ENCODE measurements at places on chromosomes 3 and 15.

- DNase-seq: no peak
Observed at GRCh38 chr3:121488628-121489027, 57.2 kb downstream of the POLQ start.

- peak; percentile 7 for DNase-seq
Observed at GRCh38 chr3:8709801-8710507, 23.6 kb upstream of the CAV3 start.

- no peak for DNase-seq
Observed at GRCh38 chr3:159751752-159752151, 236.9 kb upstream of the IL12A start.

DNA sequence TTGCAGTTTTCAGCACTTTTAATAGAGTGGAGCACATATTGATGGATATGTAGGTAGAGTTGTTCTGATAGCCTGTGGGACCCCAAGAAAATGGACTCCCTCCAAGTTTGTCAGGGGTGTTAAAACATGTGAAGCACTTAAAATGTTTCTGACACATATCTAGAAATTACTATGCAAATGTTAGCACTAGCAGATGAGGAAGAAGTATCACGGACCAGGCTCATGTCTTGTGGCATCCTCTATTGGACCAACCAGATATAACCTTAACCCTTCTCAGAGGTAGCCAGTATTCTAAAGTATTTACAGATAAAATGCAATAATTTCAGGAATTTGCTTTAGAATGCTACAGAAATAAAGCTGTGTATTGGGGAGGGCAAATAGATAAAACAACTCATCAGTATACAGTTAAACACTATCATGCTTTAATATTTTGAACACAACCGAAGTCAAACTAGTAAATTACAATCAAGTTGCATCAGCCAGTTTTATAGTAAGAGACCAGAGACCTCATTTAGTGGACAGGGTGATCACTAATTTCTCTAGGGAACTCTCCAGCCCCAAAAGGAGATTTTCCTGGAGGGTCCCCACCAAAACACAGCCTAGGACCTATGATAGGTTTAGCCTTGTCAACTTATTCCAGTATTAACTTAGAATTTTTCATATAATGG is 57.2 kb upstream of the FBN1 start:
- DNase-seq: no peak

DNA sequence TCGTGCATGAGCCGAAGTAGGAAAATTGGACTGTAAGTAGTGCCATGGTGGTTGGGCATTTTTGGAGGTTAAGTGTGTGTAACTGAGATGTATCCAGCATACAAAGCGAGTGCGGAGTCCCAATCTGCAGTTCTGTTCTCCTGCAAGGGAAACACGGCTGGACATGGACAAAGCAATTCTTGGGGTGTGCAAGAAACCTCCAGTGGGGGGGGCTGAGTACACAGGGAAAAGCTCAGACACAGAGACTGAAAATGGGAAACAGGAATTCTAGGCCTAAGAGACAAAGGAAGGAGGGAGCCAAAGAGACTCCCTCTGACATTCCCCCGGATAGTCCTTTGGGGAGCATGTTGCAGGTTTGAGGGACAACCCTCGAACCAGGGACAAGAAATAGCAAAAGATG is 83.2 kb upstream of the PLSCR4 start:
- no peak for DNase-seq

- DNase-seq: no peak
Observed at GRCh38 chr3:137737208-137737607, 26.9 kb upstream of the SOX14 start.

GRCh38 chr3:100496711-100497261 is 4.4 kb downstream of the TMEM45A start:
- DNase-seq: no peak

GRCh38 chr3:106473576-106474475 is 605.0 kb upstream of the CBLB start:
- DNase-seq: no peak

DNA sequence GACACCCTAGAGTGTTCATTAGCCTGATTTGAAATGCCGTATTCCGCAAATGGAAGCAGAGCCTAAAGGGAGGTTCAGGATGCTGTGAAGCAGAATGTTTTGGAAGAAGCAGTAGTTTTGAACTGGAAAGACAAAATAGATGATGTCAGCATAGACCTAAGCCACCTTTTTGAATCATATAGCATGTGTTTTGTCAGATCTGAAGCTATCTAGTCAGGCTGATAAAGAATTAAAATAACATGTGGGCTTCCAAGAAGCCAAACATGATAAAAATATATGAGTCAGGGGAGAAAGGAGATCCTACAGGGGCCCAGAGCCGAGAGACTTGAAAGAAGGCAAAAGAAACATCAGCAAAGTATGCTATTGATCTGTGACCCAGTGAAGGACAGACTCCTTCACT is 47.2 kb upstream of the RASA2 start:
- no peak for DNase-seq

- DNase-seq: peak; percentile 15
Observed at GRCh38 chr15:75577401-75578172, 1.5 kb downstream of the PTPN9 start.

GRCh38 chr3:56724676-56725075 is 41.6 kb upstream of the TASOR start:
- DNase-seq: no peak

- peak; percentile 36 for DNase-seq
Observed at GRCh38 chr3:186360779-186361178, 1.3 kb downstream of the DGKG start.

DNA sequence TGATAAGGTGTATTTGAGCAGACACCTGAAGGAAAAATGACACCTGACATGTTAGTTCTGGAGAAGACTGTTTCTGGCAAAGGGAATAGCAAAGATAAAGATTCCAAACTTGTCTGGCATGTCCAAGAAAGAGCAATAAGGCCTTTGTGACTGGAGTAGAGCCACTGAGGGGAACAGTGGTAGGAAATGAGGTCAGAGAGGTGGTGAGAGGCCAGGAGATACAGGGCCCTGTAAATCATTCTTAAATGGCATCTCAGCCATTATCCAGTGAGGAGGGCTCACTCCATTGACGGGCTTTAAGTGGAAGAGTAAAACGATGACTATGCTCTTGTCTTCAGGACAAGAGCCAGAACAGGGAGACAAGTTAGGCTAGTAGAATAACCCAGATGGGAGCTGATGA is 4.5 kb downstream of the SLC49A4 start:
- no peak for DNase-seq

- no peak for DNase-seq
Observed at GRCh38 chr3:133169331-133170068, 131.3 kb downstream of the TMEM108 start.

DNA sequence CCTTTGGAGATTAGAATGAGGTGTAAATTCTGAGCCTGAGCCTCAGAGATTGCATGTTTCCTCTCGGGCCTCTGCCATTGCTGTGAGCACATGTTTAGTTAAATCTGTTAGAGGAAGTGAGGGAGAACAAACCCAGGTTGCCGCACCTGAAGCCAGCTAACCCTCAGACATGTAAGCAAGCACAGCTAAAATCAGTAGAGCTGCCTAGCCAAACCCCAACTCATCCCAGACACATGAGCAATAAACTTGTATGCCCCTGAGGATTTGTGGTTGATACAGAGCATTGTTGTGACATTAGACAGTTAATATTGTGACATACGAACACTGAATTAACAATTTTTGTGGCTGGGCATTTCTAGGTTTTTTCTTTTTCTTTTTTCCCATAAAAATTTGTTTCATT is 41.9 kb downstream of the NMD3 start:
- DNase-seq: no peak

DNA sequence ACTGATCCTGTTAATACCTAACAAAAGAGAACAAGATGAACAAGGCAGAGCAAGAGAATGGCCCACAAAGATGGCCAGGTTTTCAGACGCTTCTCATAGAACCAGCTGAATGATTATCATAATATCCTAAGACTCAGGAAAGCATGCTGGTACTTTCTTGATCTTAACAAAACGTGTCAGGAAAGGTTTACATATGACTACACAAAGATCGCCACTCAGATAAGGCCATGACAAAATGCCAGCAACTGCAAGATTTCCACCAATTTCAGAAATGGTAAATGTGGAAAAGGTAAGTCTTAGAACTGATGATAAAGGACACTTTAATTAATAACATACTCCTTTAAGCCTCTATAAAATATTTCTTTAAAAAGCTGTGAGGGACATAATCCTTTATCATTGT is 108.8 kb downstream of the DLG1 start:
- no peak for DNase-seq

- peak; percentile 100 for DNase-seq
Observed at GRCh38 chr3:189304465-189305351, 132.9 kb downstream of the TPRG1 start.

GRCh38 chr15:83250781-83251180 is 33.7 kb downstream of the BNC1 start:
- no peak for DNase-seq

- no peak for DNase-seq
Observed at GRCh38 chr3:171184372-171184771, 157.9 kb upstream of the SLC2A2 start.

DNA sequence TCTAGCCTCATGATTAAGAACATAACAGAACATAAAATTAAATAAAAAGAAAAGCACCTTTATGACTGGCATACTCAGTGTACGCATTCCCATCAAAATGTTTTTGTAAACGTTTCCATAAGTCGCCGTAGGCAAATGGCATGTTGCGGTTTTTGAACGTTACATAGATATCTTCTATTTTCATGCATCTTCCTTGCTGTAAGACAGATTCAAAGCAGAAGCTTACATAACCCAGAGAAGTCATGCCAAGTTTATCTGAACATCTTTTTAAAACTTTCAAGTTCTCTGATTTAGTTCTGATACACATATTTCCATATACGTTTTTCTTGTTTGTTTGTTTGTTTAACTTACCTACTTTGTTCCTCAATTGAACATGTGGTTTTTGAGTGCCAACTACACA is 388.6 kb downstream of the GABRG3 start:
- no peak for DNase-seq

- DNase-seq: no peak
Observed at GRCh38 chr3:12931273-12931905, 90.0 kb upstream of the RPL32 start.

DNA sequence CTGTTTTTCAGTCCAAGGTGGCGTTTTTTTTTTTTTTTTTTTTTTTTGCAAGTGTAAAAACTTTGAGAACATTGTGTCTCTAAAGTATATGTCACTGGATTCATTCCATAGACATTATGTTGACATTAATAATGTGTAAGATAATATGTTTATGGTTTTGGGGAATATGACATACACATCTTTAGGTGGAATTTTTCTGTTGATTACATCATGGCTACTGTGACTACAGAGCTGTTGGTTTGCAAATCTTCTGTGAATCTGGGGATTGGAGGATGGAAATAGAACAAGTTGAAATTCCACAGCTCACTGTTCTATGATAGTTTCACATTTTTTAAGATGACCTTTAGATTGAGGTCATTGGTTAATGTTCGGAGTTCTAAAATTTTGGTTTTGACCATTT is 24.4 kb upstream of the PLSCR2 start:
- no peak for DNase-seq

DNA sequence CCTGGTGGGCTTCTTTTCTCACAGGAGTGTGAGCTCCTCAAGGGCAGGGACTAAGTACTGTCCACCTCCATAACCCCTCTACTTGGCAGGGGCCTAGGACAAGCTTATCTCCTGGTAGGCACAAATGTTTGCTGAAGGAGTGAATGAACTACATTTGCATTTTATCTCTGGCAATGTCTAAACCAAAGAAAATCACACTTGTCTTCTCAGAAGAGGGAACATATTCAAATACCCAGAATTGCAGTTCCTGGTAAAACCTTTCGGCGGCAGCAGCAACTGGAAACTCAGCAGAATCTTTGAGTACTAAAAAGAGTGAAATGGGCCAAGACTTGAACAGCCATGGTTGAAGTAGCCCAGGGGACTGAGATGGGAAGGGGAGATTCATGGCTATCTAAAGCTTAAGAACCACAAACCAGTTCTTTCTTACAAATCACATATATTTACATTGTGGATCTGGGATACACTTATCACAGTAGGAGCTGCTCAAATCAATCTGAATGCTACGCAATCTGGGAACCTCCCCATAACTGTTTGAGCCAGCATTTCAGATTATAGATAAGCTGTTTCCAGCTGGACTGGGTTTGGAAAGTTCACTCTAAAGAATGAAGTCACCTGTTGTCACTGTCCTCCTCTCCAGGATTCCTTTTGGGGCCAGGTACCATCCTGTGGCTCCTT is 18.7 kb upstream of the PTPN9 start:
- DNase-seq: no peak

DNA sequence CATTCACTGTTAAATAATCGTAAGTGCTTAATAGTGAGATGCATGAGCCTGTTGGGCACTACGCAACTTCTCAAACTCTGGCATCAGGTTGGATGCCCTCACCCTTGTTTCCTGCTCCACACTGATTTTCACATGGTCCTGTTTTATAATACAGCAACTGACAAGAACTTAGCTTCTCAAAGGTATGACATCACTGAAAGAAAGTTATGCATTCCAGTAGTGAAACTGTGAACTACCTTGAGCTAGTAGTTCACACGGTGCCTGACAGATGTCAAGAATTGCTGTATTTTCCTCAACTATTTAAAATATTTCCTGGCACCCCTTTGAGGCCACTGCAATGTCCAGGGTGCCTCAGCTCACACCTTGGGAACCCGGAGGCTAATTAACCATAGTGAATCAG is 327.5 kb downstream of the RORA start:
- DNase-seq: no peak

DNA sequence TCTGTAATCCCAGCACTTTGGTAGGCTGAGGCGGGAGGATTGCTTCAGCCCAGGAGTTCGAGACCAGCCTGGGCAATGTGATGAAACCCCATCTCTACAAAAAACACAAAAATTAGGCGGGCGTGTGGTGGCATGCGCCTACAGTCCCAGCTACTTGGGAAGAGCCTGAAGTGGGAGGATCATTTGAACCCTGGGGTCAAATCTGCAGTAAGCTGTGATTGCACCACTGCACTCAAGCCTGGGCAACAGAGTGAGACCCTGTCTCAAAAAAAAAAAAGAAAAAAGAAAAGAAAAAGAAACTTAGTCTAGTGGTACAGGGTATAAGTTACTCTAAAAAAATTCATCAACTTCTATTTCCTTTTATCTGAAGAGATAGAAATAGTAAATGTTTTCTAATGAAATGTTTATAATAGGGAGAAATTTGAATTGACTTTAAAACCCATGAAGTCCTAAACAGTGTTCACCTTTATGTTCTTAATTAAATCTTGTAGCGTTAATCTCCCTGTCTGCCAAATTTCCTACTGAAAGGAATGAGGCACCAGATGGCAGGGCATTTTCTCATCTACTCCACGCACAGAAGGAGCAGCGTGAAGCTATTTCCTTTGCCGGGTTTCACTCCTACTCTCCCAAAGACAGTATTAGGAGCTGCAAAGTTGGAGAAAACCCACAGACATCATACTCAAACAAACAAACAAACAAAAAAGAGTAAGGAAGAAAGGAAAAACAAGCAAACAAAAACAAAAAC is 1.9 kb downstream of the PCLAF start:
- DNase-seq: no peak

DNA sequence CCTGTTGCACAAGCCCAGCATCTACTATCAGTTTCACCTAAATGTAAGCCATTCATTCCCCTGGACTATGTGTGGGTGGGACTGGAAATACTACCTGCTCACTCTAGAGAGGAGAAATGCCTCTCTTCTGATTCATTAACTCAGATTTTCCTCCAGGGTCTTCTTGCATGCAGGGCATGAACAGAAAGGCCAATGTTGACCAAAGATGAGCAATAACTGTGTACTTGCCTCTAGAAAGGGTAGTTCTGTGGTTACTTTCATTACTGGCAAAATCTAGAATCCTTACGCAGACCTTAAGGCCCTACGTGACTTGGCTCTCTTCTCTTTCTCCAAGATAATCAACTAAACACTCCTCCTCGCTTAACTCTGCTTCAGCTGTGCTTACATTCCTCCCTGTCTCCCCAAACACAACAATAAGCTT is 81.4 kb upstream of the PSMD6 start:
- DNase-seq: no peak

- DNase-seq: no peak
Observed at GRCh38 chr3:191020730-191021396, 158.4 kb upstream of the GMNC start.

All from NCI-H1105 treated with DMSO at 0.1 percent for 48 hours (cell line).